Right atrium auricular region (tissue), 2 donors: ENCODE measurements at places on chromosomes 6 and 20. TPM values are rescaled to one million over a fixed set of nuclear protein-coding genes. Genes with fewer than 3 reads are reported as not detected.

DNA sequence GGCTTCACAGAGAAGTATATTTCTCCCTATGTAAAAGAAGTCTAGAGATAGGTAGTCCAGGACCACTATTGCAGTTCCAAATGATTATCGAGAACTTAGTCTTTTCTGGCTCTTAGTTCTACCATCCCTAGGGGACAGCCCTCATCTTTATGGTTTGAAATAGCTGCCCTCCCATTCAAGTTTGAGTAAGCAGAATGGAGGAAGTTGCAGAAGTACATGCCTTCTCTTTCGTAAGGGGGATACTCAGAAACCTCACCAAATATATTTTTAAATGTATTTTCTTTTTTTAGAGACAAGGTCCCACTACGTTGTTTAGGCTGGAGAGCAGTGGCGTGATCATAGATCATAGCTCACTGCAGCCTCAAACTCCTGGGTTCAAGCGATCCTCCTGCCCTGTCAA lies 236.8 kb upstream of the RREB1 start:
- no peak for DNase-seq

DNA sequence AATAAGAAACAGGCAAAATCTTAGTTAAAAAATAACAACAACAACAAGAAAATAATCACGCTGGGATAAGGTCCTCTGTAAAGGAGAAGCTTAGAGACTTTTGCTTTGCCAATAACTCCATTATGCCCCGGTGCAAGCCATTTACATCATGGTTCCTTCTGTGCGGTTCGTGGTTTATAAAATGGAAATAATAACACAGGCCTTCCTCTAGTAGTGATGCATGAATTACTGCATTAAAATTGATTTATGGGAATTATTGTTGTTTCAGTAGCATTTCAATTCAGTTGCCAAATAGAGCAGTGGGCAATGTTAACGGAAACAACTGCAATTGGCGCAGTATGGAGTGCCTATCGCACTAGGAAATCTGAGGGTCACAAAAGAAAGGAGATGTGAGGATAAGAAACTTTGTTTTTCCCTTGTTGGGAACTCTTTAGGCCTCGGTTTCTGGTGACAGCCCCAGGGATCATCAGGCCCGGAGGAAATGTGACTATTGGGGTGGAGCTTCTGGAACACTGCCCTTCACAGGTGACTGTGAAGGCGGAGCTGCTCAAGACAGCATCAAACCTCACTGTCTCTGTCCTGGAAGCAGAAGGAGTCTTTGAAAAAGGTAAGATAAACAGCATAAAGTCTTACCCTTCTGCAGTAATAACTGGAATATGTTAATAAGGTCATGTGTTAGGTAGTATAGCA lies 1.1 kb downstream of the CD109 start:
- no peak for DNase-seq

DNA sequence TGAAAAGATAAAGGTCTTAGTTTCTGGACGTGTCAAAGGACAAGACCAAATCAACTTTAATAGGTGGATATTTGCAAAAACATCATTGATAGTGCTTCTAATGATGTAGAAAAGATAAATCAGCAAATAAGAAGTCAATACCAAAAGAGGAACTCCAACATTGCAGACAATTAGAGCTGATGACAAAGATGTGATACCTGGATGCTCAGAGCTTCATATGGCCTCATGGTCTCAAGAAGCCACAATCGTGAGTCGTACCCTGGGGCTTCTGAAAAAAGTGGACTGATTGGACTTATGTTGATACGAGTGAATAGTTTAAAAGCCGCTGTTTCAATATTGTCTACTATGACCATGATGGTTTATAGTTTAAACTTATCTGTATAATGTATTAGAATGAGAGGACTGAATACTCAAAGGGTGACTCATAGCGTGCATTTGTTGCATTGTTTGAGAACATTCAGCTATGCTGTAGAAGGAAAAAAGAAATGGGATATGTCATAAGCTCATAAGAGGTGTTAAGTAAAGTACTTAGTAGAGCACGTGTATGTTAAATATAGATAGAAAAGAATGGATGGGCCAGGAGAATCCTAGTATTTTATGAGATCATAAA lies 54.6 kb upstream of the RIPOR2 start:
- no peak for DNase-seq

Gene NOTCH4
- total RNA-seq, result 16.2 TPM

GRCh38 chr20:54623991-54624569 lies 148.7 kb downstream of the DOK5 start:
- DNase-seq, result no peak
